ENCODE measurements at places on chromosomes 12 and 14.

- DNase-seq = no peak
Observed at GRCh38 chr14:104387022-104388010, 192.2 kb upstream of the C14orf180 start.

- no peak for DNase-seq
Observed at GRCh38 chr12:104643819-104644669, 187.3 kb downstream of the CHST11 start.

DNA sequence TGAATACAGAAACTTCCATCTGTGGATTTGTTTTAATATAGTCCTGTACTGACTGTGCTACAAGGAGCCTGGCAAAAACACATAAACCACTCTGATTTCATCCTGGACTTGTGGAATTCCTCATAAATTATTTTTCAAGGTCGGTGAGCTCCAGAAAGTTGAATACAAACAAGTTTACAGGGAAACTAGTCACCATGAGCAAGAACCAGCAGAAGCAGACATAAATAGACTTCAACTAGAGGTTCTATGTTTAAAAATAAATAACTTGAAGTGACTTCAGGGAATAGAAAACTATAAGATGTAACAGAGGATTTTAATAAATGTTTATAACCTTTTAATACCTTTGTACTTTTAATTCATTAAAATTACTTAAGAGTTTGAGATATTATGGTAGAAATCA is 63.5 kb downstream of the EFCAB11 start:
- no peak for DNase-seq

GRCh38 chr14:79598339-79598738 is 613.0 kb downstream of the DIO2 start:
- no peak for DNase-seq

GRCh38 chr14:89828471-89829165 is 125.9 kb downstream of the EFCAB11 start:
- DNase-seq = no peak

GRCh38 chr14:35576856-35577255 is 42.9 kb downstream of the INSM2 start:
- no peak for DNase-seq

DNA sequence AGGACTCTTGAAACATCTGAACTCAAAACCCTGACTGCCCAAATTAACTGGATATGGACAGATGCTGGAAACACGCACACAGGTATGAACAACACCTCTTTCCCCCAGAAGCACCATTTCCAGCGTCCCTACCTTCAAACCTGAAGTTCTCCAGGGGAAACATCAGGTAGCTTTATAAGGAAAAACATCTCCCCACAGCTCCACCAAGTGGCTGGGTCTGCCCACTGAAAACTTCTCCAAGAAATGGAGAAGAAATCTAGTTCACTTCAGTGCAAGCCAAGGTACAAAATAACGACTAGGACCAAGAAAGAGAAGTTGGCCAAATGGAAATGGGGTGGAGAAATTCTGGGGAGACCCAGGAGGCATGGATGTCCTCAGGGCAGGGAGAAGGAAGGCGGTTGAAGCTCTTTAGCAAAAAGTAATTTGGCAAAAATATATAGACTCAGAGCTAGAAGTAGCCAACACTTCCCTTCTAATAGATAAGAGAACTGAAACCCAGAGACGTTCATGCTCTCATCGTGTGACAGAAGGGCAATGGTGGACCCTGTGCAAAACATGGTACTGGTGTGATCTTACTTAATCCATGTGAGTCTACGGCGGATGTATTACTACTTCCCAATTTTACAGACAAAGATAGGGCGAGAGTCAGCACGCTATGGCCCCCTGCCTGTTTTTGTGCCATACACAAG is 10.5 kb upstream of the NUAK1 start:
- DNase-seq = no peak

DNA sequence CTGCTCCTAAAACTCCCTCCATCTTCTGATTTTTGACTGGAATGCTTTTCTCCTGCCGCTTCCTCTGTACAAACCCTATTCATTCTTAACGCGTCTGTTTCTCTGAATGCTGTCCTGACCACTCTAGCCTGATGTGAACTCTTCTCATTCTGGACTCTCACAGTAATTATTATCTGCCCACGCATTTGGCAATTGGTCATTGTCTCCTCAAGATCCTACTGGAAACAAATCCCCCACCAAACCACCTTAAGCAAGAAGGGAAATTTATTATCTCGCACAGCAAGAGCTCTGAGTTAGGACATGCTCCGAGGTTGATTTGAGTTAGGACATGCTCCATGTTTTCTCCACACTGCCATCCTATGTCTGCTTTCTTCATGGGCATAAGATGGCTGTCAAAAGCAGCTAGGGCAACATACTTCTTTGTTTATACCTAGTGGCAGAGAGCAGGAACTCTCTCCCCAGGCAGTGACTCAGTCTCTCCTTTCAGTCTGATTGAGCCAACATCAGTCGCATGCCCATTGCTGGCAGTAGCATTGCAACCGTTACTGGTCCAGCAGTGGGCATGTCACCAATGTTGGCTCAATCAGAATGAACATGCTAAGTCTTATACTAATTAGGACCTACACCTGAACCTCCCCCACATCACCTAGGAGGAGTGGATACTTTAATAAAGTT is 102.2 kb downstream of the SSPN start:
- no peak for DNase-seq

GRCh38 chr12:96402061-96402460 is 1.8 kb upstream of the CDK17 start:
- DNase-seq = no peak

DNA sequence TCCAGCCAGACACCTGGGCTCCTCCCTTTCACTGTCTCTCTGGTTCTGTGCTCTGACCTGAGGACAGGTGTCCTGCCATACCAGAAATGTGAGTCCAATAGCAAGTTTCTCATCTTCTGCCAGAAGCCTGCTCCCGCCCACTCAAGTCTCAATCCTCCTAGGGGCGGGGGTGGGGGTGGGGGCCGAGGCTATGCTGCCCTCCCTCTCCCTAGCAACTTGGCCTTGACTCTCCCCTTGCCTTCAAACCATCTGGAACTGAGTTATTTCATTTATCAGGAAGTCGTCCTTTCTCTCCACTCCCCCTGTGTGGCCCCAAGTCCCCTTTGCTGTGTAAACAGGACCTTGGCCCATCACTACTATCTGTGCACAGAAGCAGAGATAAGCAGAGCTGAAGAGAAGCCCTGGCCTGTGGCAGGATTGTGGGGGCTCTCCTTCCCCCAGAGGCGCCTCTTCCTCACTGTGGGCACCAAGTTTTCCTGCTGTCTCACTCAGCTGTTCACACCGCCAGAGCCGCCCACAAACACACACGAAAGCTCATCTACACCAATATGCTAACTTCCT is 117.1 kb downstream of the DPF3 start:
- DNase-seq = no peak

GRCh38 chr12:107475900-107476299 is 209.7 kb upstream of the PWP1 start:
- no peak for DNase-seq

DNA sequence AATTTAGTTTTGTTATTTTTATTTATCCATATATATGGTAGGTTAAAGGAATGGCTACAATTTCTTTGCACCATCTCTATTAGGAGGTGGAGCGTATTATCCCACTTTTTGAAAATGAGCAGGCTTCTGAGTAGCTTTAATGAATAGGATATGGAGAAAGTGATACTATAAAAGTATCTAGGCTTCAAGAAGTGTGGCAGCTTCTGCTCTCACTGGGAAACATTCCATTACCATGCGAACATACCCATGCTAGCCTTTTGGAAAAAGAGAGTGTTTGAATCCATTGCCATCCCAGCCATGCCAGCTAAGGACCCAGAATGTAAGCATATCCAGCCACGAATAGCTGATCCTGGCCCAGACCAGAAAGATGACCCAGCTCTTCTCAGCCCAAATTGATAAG is 107.3 kb downstream of the SLC38A4 start:
- DNase-seq = no peak

- no peak for DNase-seq
Observed at GRCh38 chr12:122023339-122024131, 1.9 kb downstream of the BCL7A start.

- no peak for DNase-seq
Observed at GRCh38 chr12:110906083-110906482, 14.3 kb downstream of the MYL2 start.

- no peak for DNase-seq
Observed at GRCh38 chr14:92058006-92058917, 18.4 kb upstream of the TRIP11 start.

DNA sequence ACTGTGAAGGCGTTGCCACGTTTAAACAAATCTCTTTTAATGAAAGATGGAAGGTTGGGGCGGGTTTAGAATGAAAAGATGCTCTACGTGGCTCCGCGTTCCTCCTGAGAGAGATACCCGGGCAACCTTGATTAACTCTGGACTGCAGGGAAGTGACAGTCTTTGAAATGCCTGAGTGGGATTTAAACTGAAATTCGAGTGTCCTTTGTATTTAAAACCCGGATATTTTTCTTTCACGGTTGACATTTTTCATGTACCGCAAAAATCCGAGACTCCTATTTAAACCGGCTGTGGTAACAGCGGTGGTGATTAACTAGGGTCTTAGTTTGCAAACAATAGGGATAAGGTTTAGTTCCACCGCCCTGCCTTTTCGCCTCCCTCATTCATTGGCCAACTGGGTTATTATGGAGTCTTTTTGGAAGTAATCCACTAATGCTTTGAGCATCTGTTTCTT is 707 bp downstream of the G2E3 start:
- no peak for DNase-seq

DNA sequence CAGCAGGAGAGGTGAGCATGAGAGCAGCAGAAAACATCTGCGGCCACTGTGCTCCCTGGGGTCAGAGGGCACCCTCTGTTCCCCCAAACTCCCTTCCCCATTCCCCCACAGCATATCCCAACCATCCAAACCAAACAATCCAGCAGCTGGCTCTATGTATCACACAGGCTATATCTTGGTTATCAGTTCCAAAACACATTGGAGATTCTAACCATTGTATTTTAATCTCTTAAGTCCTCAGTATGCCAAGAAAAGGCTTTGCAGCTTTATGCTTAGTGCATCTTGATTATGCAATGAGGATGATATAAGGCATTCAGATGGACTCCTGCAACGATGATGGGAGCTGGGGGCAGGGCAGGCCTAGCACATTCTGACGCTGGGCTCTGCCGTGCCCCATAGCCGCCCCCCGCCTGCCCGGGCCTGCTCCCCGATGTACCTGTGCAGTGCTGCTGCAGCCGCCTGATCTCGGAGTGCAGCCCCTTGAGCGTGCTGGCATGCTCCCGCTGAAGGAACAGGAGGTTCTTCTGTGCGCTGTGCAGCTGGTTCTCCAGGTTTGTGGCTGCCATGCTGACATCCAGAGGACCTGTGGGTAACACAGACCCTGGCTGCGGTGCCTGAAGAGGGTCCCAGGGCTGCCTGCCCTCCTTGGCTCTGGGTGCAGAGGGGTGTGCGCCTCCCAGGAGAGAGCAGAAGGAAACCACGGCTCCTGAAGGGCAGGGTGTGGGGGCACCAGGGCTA is 29.6 kb downstream of the CCDC92 start:
- DNase-seq = no peak

DNA sequence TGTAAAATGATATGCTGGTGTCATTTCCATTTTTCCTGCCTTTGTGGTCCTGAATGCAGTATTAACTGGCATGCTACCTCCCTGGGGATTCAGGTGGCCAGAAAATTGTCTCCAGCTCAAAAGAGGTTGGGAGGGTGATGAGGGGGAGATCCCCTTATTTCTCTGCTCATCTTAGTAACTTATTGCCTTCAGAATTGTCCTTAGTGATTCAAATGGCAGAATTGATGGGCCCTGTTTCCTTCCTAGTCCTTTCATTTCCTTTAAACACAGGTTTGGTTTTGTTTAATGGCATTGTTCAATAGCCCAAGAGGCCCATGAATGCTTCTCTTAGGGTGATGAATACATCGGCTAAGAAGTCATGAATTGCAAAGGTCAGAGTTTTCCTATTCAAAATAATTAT is 207.0 kb downstream of the SLC41A2 start:
- DNase-seq = no peak

- no peak for DNase-seq
Observed at GRCh38 chr12:75955251-75955650, 76.3 kb downstream of the PHLDA1 start.

- no peak for DNase-seq
Observed at GRCh38 chr14:102019006-102019540, 54.7 kb downstream of the DYNC1H1 start.

DNA sequence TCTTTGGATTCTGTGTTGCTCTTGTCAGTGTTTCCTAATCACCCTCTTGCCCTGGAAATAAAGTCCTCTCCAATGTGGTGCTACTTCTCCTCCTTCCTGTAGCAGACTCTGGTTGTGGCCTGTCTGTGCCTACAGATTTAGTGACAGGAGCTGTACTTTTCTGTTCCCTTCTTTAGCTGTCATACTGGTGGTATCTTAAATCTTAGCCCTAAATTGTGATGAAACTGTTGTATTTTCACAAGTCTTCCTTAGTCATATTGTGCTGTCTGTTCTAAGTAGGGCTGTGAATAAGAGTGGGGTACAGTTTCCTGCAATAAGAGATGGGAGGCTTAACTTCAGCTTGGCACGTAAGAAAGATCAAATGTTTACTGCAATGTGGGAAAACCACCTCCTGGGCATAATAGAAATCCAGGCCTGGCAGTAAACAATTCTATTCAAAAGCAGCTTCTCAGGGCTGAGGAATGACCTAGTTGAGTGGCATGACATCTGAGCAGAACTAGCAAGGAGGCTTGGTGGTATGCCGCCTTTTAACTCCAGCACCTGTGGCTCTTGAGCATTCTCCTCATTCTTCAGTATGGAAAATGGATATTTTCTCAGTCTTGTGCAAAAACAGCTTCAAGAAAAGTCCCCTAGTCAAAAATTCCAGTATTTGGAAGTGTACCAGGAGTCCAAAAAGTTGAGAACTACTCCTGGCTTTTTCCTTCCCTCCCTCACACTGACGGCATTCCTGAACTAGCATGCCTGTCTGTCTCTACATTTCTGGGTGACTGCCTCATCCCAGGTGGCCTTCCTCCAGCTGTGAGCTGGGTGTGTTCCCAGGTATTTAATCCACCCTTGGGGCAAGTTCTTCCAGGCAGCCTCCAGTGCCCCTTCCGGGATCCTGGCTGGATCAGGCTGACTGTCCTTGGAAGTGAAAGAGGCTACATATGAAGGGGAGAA is 19.5 kb downstream of the ANO6 start:
- no peak for DNase-seq

DNA sequence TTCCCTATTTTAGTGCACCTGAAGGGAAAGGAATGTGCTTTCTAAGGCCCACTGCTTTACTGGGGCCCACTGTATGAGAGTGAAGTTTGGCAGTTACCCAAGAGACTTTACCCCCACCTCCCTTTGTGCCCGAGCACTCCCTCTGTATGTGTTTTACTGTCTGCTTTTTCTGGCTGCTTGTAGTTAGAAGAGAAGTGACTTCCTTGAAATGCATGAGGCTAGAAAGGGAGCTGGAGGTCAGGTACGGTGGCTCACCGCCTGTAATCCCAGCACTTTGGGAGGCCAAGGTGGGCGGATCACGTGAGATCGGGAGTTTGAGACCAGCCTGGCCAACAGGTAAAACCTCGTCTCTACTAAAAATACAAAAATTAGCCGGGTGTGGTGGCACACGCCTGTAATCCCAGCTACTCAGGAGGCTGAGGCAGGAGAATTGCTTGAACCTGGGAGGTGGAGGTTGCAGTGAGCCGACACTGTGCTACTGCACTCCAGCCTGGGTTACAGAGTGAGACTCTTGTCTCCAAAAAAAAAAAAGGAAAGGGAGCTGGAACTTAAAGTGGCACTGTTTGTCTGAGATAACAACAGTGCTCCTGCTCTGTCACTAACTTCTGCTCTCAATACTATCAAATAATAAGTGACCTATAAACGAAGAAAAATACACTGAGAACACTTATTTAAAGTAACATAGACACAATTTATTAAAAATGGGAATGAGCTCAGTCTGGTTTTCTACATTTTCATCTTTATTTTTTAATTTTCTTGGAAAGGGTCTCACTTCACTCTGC is 5.8 kb downstream of the TRIP11 start:
- no peak for DNase-seq

- no peak for DNase-seq
Observed at GRCh38 chr12:89547101-89547500, 21.3 kb upstream of the POC1B start.
